ENCODE measurements at places on chromosomes 16 and 17. TPM values are rescaled to one million over a fixed set of nuclear protein-coding genes. Genes with fewer than 3 reads are reported as not detected.

DNA sequence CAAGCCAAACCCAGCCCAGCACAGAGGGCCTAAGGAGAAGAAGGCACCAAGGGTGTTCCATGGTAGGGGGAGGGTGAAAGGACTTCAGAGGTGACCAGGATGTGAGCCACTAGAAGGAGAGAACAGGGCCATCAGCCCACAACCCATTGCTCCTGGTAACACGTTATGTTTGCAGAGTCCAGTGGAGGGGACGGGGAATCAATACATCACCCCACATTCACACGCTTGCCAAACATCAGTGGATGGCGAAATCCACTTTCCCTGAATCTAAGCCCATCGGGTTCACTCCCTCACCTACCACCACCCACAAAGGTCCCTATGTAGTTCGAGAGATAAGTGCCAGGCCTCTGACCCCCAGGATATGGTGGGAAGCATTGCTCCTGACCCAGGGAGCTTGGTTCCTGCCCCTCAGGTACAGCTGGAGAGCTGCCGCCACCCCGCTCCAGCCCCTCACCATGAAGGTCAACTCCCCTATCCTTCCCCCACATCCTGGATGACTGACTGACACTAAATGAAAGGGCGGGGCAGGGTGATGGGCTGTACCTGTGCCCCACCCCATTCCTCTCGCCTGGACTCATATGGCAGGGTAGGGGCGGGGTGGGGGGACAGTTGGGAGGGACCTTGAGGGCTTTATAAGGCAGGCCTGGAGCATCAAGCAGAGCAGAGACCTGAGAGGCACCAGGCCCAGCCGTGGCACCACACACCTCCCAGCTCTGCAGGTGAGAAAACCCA is at the start of gene GAST:
GAST (plus strand) TSS at position 663 of the 732 bp plus-strand sequence. CDS start 3,106 bp downstream, outside the sequence.
- no peak for DNase-seq

GRCh38 chr17:50096092-50096491 is 941 bp downstream of the PDK2 start:
- DNase-seq: no peak

CACNG4 gene
- 0.18 TPM for total RNA-seq

GRCh38 chr16:264440-264951 is 11.2 kb downstream of the RGS11 start:
- DNase-seq: no peak

NTN3 gene
- 0.04 TPM for total RNA-seq

- DNase-seq: peak; percentile 56
These were observed 14.7 kb downstream of the RABEP2 start for GRCh38 chr16:28910086-28911031.

- DNase-seq: peak; percentile 96
These were observed 111.1 kb downstream of the SMG6 start for GRCh38 chr17:2192367-2193057.

- no peak for DNase-seq
These were observed 8.2 kb downstream of the USP22 start for GRCh38 chr17:21034340-21035235.

GRCh38 chr16:12245921-12246720 is 269.6 kb downstream of the SNX29 start:
- DNase-seq: no peak

DNA sequence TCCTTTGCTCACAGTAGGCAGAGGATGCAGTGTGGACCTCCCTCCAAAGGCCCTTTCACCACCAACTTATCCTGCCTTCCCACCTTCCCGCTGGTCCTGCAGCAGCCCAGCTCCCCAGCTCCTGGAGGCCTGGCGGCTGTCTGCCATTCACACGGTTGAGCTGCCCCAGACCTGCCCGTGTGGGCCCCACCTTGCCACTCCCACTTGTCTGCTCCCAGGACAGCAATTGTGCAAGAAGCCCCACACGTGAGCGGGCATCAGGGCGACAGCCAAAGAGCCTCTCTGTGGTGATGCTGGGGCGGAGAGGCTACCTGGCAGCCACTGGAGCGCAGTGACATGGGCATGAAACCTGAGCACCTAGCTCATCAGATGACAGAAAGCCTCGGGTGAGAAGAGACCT is 248.6 kb upstream of the MAF start:
- DNase-seq: no peak

DNA sequence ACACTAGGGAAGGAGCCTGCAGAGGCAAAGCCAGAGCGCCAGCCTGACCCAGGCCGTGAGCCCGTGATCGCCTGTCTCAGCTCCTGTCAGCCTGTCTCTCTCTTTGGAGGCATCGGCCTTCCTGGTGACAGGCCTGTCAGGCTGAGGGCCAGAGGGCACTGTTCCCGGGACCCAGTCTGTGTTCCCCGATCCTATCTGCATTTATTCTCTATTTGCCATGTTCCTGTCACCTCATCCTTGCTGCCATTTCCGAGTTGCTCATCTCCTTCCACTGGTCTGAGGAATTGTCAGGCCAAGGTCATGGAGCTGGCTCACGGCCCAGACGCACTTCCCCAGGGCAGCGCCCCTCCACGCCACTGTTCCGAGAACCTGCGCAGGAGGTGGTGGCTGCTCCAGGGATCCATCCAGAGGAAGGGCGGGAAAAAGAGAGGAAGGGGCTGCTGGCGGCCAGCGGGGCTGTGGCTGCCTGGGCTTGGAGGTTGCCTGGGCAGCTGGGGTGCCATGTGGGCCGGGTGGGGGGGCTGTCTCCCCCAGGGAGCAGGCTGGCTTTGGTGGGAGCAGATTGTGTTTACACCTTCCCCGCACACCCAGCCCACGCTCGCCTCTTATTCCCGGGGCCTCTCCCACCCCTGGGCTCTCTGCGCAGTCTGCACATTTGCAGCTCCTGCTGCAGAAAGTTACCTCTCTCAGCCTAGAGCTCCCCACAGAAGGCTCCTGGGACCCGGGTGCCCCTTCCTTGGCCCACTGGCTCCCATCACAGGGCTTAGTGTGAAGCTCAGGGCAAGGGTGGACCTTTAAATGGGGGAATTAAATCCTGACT is 4.9 kb downstream of the PRCD start:
- no peak for DNase-seq

- DNase-seq: no peak
These were observed 177.1 kb upstream of the ELAC2 start for GRCh38 chr17:13194887-13195286.

- no peak for DNase-seq
These were observed 69.8 kb upstream of the PLCG2 start for GRCh38 chr16:81709016-81709900.

GRCh38 chr17:41421116-41421515 is 3.3 kb downstream of the KRT37 start:
- DNase-seq: peak; percentile 86

DNA sequence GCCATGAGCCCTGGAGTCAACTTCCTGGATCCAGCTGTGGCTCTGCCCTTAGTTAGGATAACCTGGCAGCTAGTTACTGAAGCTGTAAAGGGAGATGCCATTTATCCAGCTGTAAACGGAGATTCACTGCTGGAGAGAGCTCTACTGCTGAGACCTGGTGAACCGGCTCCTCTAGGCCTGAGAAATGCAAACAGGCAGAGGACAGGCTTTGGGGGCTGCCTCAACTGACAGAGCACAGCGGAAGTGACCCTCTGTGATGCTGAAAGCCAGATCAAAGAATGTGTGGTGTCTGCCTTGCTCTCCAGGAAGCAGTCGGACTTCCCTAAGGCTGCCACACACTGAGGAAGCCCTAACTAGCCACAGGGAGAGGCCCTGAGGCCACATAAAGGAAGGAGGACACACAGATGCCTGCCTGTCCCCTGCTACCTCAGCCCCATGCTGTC is 21.9 kb upstream of the GPRC5C start:
- no peak for DNase-seq

DNA sequence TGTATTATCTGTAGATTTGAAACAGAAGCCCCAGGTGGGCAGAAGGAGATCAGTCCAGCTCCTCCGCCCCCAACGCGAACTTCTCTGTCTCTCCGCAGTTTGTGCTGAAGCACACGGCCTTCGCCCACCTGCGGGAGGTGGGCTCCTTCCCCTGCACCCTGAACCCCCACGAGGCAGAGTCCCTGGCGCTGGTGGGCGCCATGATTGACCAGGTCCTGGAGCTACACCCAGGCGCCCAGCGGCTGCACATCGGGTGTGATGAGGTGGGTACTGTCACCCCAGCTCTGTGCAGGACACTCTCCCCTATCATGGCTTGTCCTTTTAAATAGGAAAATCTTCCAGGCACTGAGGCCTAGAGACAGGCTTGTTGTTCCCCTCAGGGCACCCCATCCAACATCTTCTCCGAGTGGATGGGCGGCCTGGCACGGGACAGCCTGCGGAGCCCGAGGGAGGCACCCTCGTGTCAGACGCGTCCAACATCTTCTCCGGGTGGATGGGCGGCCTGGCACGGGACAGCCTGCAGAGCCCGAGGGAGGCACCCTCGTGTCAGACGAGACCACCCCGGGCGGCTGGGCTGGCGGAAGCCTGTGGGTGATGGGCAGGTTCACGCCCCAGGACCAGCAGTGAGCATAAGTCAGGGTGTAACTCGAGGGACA is 15.3 kb upstream of the OGFOD3 start:
- no peak for DNase-seq

DNA sequence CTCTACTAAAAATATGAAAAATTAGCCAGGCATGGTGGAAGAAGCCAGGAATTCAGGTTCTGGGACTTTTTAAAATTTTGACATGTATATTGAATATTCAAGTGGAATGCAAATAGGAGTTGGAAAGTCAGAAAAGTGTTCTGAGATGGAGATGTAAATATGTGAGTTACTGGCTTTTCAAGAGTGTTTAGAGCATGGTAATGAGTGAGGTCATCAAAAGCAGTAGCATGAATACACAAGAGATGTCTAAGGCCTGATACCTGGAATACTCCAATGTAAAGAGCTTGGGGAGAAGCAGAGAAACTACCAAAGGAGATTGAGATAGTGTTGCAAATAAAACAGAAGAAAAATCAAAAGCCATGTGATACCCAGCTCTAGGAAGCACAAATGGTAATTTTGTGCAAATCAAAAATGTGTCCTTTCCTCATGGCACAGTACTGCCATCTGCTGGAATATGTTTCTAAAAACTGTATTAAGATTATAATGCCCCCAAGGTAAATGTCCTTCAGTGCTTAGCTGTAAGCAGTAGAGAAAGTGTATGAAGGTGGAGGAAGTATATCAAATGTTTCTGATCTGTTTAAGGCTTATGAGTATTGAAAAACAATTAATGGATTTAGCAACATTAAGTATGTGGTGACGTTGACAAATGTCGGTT is 908.4 kb downstream of the KCNJ18 start:
- peak; percentile 7 for DNase-seq

MPV17L gene
- total RNA-seq: 1.3 TPM

DNA sequence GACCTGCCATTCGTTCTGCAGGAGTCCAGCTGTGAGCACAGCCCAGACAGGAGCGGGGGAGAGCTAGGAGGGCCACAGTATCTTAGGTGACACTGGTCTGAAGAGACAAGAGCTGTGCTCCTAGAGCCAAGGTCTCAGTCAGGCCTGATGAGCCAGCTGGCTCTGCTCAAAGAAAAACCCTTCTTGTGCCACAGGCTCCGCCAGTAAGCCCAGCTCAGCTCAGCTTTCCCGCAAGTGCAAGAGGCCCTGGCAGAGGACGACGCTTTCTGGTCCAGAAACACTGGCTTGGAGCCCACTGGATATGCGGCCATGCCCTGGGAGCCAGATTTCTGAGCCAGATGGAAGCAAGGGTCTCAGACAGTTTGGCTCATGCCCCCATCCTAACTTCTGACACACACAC is 23.9 kb downstream of the PEMT start:
- no peak for DNase-seq

DNA sequence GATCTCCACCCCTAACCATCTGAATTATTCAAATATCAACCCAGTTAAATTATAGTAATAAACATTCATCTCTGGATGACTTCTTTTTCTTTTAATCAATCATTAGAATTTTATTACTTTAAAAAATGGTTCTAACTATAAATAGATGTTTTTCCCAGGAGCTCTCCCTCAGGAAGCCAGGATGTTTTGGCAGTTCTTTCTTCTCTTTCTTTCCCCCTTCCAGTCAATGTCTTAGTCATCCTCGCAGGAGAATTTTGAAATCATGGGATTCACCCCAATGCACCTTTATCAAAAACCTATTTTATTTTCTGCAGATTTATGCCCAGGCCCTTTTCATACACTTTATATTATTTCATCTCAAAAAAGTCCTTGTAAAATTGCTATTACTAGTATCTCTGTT is 711.6 kb downstream of the CDH11 start:
- DNase-seq: no peak

CCDC200 gene
- not detected for total RNA-seq

FGF11 gene
- total RNA-seq: 16.9 TPM

- DNase-seq: peak; percentile 82
These were observed at the start of gene CDH3 for GRCh38 chr16:68644715-68645493. TSS of gene CDH3 (plus strand) at chr16:68645310. CDS start at chr16:68645380, 70 bp downstream.

DNA sequence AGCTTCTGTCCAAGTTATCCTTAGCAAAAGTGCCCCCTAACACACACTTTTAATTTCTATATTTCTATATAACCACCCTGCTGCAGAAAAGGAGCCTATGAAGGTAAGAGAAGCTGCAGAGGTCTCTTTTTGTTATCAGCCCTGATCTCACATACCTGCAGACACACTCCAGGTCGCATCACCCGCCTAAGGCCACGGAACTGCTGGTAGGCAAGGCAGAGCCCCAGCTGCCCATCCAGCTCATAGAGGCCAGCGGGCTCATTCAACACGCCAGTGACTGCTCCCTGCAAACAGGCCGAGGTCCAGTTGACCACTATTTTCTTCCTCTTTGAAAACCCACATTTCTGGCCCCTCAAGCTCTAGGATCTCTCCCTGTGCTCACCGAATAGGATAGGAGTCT is 12.2 kb downstream of the CTC1 start:
- DNase-seq: no peak

MYH3 gene
- 0.67 TPM for total RNA-seq

GRCh38 chr16:88634141-88634993 is 4.0 kb upstream of the IL17C start:
- no peak for DNase-seq

GRCh38 chr17:81162491-81162890 is 2.8 kb upstream of the PVALEF start:
- DNase-seq: no peak

DNA sequence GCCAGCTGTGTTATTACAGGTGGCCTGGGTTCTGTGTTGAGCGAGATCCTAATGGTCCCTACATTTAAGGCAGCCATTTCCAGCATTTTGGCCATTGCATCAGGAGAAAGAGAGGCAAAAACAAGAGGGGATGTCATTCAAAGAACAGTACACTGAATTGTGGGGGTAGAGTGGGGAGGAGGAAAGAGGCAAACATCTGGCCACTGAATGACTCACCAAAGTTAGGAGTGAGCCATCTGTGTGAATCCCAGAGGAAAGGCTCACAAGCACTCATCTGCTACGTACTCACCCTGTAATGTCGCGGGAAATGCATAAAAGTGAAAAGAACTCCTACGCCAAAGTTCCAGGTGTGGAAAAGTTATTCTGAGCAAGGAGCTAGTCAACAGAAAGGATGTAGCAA is 16.7 kb downstream of the KRABD2 start:
- peak; percentile 80 for DNase-seq
